ENCODE measurements at places on chromosomes 12 and 14. TPM values are rescaled to one million over a fixed set of nuclear protein-coding genes. Genes with fewer than 3 reads are reported as not detected.
A peak's percentile ranks its signal among the peaks of the same experiment; 100 is the strongest.

The FOXN4 gene
- 0.84 TPM for polyA plus RNA-seq

The RIN3 gene
- 3.5 TPM for polyA plus RNA-seq

DNA sequence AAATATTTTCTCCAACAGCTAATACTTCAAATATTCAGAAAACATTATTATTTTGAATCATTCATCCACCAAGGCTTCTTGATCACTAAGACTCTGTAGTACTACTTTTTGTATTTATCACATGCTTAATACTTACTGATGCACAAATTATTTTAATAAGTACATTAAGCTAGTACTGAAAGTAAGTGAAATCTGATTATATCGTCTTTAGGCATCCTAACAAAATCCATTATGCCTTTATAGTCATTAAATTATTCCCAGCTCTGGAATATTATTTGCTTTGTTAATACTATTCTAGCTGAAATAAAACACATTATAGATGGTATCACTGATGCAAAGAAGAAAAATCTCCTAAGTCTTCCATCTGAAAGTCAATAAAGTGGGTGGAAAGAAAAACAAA lies 75.1 kb upstream of the TTC7B start:
- no peak for DNase-seq

DNA sequence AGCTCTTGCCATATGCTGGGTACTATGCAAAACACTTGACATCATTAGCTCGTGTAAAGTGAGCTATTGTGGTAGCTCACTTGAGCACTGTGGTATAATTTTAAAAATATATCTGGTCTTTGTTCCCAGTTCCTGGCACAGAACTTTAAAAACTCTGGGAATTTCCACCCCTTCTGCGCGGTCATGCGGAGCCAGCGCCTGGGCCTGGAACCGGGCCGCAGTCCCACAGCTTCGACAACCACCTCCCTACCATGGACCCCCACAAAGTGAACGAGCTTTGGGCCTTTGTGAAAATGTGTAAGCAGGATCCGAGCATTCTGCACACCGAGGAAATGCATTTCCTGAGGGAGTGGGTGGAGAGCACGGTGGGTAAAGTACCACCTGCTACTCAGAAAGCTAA lies 123.1 kb downstream of the NUAK1 start:
- DNase-seq = no peak

The PLD4 gene
- polyA plus RNA-seq = 1.7 TPM

The AQP2 gene
- polyA plus RNA-seq = not detected

DNA sequence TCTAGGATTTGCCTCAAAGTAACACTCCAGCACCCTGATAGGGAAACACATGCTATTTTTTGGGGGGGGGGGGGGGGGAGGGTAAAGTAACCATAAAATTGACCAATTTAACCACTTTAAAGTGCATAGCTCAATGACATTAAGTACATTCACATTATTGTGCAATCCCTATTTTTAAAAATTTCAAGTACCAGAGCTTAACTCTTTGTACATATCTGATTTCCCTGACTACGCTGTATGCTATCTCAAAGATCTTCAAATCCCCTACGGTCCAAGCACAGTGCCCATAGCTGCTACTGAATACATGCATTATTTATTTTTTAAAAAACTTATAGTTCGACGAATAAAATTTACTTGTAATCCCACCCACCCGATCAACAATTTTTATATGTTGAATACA lies 63.0 kb downstream of the BCL2L14 start:
- no peak for DNase-seq

DNA sequence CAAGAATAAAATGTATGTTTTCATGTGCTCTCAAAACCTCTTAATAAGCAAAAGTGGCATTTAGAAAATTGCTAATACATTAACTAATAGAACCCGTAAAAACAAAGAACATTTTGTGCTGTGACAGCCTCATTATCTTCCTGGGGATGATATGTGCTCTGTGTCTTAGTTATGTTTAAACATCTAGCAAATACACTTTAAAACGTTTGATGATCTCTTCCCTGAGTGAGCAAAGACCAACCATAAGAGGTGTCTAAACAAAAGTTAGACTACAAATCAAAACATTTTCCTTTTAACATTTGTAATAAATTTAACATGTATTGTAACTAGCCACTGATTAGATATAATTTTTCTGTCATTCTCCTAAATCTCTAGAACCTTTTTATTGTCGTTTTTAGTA lies 95.8 kb downstream of the SOX5 start:
- DNase-seq = no peak

The CEBPE gene
- not detected for polyA plus RNA-seq

- no peak for DNase-seq
Measured at GRCh38 chr12:54373649-54374561, 9.6 kb upstream of the GPR84 start.

DNA sequence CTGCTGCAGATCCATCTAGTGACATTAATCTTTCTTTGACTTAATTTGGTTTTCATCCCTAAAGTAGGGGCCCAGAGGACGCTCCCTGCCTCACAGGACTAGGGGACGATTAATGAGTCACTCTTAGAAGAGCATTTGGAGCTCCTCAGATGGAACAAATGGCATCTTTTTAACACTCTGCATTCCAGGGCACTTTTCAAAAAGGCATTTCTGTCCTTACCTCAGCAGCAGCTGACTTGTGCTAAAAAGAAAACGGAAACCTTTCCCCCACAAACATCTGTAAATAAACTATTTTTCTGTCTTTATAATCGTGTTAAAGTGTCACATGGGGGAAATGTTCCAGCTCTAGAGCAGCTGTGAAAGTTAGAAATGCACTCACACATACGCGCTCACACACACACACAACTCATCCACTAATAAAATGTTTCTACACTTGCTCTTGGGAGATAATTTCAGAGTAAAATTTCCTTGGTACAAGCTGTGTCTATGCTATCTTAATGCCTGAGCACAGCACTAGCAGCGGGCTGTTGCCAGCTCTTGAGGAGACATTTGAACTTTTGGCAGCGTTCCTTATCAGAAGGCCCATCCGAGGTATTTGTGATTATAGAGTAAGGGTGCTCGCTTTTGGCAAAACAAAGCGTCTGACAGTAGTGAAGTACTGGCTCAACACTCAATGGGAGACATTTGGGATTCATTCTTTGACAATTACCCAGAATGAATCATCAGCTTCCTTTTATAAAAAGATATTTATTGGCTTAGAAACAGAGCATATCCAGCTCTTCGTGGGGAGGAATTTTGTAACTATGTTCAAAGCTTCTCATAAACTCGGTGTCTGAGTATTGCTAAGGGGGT lies 141.3 kb downstream of the PLXNC1 start:
- DNase-seq = peak; percentile 37

The NPAS3 gene
- polyA plus RNA-seq = 0.18 TPM

- DNase-seq = no peak
Measured at GRCh38 chr14:61455351-61455750, 134.0 kb downstream of the PRKCH start.

GRCh38 chr12:1834186-1834925 lies 14.0 kb downstream of the LRTM2 start:
- no peak for DNase-seq

DNA sequence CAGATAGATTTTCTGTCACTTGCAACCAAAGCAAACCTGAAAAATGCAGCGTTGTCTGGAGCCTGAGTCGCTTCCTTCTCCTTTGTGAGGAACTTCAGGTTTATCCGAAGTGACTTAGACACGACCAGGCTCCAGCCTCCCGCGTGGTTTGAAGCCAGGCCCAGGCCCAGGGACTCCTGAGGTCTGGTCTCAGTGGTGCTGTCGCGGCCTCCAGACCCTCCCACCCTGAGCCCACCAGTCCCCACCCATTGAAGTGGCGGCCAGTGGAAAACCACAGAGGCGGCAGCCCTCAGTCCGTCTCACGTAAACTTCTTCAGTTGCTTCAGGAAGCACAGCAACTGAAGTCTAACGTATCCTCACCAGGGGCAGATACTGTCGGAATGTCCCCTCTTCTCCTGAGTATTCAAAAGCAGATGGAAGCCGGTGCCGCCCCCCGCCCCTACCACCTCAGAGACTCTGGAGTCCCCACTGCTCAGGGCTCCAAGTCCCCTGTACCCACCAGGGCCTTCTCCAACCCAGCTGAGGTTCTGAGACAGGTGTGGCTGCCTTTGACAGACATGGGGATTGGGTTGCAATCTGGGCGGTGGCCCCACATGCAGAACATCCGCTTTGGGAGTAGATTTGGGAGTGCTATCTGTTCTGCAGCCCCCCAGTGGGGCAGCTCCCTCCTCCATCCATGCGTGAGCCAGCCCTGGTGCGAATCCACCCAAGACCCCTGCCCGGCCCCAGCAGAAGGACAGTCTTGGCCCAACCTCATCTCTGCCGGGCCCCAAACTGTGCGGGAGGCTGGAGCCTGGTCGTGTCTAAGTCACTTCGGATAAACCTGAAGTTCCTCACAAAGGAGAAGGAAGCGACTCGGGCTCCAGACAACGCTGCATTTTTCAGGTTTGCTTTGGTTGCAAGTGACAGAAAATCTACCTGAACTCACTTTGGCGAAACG lies 26.6 kb upstream of the GALNT9 start:
- DNase-seq = no peak

DNA sequence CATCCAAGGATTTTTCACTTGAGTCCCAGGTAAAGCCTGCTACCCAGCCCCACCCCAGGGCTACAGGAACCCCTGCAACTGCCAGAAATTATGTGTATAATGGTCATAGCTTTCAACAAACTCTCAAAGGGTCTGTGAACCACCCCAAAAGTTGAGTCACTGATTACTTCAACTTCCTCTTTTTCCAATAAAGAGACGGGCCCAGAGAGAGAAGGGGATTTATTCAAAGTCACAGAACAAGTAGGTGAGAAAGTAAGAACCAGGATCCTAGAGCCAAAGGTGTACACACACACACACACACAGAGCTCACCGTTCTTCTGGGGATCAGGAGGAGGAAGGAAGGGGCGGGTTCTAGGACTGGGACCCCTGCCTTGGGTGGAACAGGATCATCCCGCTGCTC lies 4.8 kb upstream of the ITPK1 start:
- DNase-seq = no peak

- DNase-seq = no peak
Measured at GRCh38 chr12:117085318-117085947, 13.8 kb downstream of the TESC start.

DNA sequence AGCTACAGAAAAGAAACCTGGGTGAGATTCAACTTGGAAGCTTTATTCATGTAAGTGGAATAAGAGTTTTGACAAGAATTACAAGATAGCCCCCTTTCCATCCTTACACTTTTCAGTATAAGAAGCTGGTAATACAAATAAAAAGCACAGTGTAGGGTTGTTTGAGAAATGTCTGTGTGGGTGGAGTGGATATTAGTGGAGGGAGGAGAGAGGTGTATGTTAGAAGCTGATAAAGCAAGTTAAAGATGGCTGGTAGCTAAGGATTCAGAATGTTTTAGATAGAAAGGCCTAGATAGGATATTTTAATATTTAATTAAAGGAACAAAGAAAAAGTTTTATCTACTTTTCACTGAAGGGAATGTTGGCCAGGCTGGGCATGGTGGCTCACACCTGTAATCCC lies 12.5 kb downstream of the CFAP54 start:
- DNase-seq = no peak

DNA sequence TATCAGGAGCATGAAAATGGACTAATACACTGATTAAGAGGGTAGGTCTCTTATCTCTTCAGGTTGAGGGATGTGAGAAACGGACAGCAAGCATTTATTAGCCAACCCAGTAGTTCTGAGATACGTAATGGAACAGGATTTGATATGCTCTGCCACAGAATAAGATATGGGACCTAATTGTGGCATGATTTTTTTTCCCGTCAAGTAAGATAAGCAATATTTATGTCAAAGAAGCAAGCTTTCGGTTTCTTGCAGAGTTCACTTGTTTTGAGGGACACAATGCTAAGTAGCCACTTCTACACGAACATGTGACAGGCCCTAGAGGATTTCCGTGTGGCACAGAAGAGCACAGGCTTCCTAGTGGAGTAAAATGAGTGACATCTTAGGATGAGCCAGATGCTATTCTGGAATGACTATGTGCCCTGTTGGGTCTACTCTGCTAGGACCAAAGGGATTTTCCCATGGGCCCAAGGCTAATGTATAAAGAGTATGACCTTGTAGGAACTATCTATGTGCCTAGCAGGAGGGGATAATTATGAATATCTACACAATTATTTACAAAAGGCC lies 57.9 kb downstream of the SLC38A1 start:
- no peak for DNase-seq

The MYF6 gene
- not detected for polyA plus RNA-seq

The SDR9C7 gene
- 1.2 TPM for polyA plus RNA-seq

DNA sequence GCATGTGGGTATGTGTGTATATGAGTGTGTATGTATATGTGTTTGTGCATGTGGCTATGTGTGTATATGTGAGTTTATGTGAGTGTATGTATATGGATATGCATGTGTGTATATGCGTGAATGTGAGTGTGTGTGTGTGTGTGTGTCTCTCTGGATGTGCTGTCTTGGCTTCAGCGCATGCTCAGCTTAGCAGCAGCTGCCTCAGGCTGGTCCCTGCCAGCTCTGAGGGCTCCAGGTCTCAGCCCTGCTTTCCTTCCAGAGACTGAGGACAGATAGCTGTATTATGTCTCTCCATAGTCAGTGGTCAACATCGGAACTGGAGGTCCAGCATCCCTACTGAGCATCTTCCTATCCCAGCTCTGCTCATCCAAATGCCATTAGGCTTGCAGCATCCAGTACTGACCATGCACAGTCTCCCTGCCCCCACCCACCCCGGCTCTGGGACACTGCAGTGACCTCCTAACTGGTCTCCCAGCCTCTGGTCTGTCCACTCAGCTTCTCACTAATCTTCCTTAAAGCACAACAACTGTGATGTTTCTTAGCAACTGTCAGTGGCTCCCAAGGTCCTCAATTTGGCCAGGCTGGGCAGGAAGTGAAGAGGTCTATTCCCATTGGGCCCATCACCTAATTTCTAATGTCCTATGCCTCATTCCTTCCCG lies 22.8 kb downstream of the FAIM2 start:
- DNase-seq = no peak

The CLEC1B gene
- not detected for polyA plus RNA-seq

DNA sequence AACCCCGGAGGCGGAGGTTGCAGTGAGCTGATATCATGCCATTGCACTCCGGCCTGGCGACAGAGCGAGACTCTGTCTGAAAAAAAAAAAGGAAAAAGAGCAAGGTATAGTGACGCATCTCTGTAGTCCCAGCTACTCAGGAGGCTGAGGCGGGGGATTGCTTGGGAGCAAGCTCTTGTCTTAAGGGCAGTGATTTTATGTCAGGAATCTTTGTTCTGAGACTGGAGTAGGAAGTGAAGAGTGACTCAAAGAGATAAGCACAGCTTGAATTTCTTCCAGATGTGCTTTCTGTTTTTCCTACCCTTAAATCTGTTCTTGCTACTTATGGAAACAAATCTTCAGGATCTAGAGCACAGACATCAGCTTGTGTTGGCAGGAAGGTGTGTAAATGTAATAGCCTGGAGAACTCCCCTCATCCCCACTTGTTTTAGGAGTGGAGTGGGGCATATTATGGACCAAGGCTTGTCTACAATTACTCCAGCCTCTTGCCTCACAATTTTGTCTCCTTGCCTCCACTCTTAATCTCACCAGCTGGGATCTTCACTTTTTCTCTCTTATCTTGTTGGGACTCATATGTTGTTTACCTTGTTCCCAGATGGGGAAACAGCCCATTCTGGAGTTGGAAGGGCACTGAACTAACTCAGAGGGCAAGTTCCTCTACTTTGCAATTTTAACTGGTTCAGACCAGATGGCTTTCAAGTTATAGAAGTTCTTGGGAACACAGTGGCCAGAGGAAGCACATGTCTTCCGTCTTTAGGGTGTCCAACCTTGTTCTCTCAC lies 7.5 kb downstream of the TMED2 start:
- peak; percentile 88 for DNase-seq

- DNase-seq = no peak
Measured at GRCh38 chr14:71373773-71374172, 466.5 kb downstream of the PCNX1 start.

Measured in cardiac muscle cell (in vitro differentiated cells and primary cell).